ENCODE measurements at places on chromosomes 5 and 9. TPM values are rescaled to one million over a fixed set of nuclear protein-coding genes. Genes with fewer than 3 reads are reported as not detected.

TMEM215 gene
- total RNA-seq: not detected

OTP gene
- not detected for total RNA-seq

PAEP gene
- not detected for total RNA-seq

PCDHGB1 gene
- total RNA-seq: 0.38 TPM

GDNF gene
- total RNA-seq: 1.1 TPM

PCDHGB5 gene
- total RNA-seq: 21.4 TPM

DNM1 gene
- 3.1 TPM for total RNA-seq

KLF9 gene
- total RNA-seq: 52.7 TPM

OR1Q1 gene
- total RNA-seq: not detected

PMPCA gene
- 67.9 TPM for total RNA-seq

IL5 gene
- not detected for total RNA-seq

C9orf50 gene
- not detected for total RNA-seq

FGFR4 gene
- 0.56 TPM for total RNA-seq

AK8 gene
- total RNA-seq: under 0.01 TPM

ANKRD31 gene
- 0.19 TPM for total RNA-seq

SLC36A3 gene
- total RNA-seq: not detected

GABRP gene
- under 0.01 TPM for total RNA-seq

PCDHGB3 gene
- total RNA-seq: 1.9 TPM

SMC2 gene
- total RNA-seq: 22.8 TPM

SLC22A4 gene
- total RNA-seq: 2.3 TPM

SMIM32 gene
- total RNA-seq: under 0.01 TPM

DIRAS2 gene
- not detected for total RNA-seq

PIGO gene
- 11.6 TPM for total RNA-seq

PLAC8L1 gene
- not detected for total RNA-seq

CKMT2 gene
- 1.3 TPM for total RNA-seq

ALDH7A1 gene
- 33.4 TPM for total RNA-seq

ANGPTL2 gene
- total RNA-seq: 5.9 TPM

RNF183 gene
- not detected for total RNA-seq

YTHDC2 gene
- 18.9 TPM for total RNA-seq

OCLN gene
- total RNA-seq: 2.3 TPM

GARIN3 gene
- not detected for total RNA-seq

SLC6A19 gene
- not detected for total RNA-seq

Data from regular cardiac myocyte (primary cell).